ENCODE measurements at places on chromosomes 12 and 14. TPM values are rescaled to one million over a fixed set of nuclear protein-coding genes. Genes with fewer than 3 reads are reported as not detected.

ZFP36L1 gene
- 772 TPM for total RNA-seq

IAPP gene
- total RNA-seq = not detected

ANKRD9 gene
- total RNA-seq = 118 TPM

NELL2 gene
- total RNA-seq = not detected

RTL1 gene
- not detected for total RNA-seq

EIF2B2 gene
- 27.1 TPM for total RNA-seq

Measured in ascending aorta (tissue), 2 donors.